CD4-positive, alpha-beta T cell (primary cell): ENCODE measurements at places on chromosomes 12 and 14.

GRCh38 chr12:54596526-54596946 is 8.1 kb upstream of the PPP1R1A start:
- DNase-seq, result peak; percentile 12

DNA sequence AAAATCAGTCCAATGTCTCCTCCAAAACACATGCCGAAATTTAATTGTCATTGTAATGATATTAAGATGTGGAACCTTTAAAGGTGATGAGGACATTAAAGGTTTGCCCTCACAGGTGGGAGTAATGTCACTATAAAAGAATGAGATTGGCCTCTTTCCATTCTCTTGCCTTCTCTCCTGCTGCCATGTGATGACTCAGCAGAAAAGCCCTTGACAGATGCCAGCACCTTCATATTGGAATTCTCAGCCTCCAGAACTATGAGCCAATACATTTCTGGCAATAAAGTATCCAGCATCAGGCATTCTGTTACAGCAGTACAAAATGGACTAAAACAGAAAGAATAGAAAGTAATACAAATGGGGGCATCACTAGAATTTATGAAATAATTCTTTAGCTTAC is 609.7 kb downstream of the SLC16A7 start:
- DNase-seq, result no peak

DNA sequence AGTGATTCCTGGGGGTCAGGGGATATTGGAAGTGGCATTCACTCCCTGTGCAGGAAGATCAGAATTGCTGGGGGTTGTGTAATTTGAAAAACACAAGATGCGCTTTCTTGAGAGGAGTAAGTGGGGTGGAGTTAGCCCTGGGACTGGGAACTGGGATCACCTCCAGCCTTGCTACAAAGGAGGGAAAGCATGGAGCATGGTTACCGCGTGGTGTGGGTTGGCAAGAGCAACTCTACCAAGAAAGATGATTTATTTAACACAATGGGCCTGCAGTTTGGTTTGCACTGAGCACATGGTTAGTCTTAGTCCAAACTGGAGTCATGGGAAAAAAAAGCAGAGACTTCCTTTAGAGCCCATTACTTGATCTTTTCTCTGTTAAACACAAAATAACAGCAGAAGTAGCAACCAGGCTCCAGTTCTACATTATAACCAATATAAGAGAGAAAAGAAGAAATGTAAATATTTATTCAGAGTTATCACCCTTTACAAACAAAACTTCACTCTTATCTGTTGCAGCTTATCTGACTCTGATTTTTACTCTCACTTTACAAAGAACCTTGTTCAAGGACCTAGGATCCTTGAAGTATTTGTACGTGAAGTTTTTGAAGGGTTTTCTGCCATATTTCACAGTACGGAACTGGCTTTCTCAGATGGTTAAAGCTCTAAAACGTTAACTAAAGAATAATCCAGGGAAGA is 2.1 kb upstream of the NIN start:
- DNase-seq, result no peak

- no peak for DNase-seq
Measured at GRCh38 chr12:15767301-15767700, 21.9 kb downstream of the EPS8 start.

DNA sequence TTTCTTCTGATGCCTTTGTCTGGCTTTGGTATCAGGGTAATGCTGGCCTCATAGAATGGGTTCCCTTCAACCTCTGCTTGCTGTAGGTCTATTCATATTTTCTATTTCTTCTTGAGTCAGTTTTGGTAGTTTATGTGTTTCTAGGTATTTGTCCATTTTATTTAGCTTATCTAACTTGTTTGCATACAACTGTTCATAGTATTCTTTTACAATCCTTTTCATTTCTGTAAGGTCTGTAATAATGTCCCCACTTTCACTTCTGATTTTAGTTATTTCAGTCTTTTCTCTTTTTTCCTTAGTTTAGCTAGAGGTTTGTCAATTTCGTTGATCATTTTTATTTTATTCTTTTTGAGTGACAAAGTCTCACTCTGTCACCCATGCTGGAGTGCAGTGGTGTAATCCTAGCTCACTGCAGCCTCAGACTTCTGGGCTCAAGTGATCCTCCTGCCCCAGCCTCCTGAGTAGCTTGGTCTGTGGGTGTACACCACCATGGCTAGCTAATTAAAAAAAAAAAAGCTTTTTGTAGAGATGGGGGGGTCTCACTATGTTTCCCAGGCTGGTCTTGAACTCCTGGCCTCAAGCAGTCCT is 11.7 kb downstream of the TTLL5 start:
- DNase-seq, result no peak

DNA sequence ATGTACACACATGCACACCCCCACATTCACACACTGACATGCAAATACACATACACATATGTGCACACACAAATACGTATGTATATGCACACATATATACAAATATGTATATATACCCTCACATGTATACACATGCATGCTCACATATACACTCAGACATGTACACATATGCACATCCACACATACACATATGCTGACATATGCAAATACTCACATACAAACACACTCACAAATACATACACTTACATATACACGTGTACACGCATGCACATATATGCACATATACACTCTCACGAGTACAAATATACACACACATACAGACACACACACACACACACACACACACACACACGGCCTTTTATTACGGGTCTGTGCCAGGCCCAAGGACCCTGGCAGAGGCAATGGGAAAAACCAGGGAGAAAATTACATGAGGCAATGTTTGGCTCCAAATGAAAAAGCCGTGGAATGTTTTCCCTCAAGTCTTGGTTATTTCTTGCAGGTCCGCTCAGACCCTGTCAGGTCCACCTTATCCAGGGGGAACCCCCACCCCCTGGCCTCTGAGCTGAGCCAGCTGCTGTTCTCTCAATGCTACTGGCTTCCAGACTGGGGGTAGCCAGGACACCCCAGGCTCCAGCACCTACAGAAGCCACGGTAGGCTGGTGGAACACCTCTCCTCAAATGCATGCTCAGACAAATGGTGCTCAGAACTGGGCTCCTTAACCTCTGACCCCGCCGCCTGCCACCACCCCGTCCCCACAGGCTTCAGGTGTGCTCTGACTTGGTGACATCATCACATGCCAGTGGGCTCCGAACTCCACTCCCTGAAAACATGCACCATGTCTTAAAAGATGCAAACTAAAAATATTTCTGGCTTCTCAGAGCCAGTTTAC is 54.7 kb downstream of the BCL11B start:
- no peak for DNase-seq

DNA sequence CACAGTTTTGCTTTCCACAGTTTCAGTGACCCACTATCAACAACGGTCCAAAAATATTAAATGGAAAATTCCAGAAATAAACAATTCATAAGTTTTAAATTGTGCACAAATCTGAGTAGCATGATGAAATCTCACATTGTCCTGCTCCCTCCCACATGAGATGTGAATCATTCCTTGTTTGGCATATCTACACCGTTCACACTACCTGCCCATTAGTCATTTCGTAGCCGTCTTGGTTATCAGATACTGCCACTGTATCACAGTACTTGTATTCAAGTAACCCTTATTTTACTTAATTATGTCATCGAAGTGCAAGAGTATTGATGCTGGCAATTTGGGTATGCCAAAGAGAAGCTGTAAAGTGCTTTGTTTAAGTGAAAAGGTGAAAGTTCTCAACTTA is 145.3 kb downstream of the SLC5A8 start:
- no peak for DNase-seq

GRCh38 chr12:66500091-66500490 is 178.8 kb downstream of the GRIP1 start:
- no peak for DNase-seq

- no peak for DNase-seq
Measured at GRCh38 chr14:53710615-53711014, 246.0 kb downstream of the BMP4 start.

GRCh38 chr12:2552000-2552756 is 242.6 kb upstream of the FKBP4 start:
- no peak for DNase-seq

GRCh38 chr14:24845851-24846250 is 204.1 kb downstream of the STXBP6 start:
- DNase-seq, result no peak

DNA sequence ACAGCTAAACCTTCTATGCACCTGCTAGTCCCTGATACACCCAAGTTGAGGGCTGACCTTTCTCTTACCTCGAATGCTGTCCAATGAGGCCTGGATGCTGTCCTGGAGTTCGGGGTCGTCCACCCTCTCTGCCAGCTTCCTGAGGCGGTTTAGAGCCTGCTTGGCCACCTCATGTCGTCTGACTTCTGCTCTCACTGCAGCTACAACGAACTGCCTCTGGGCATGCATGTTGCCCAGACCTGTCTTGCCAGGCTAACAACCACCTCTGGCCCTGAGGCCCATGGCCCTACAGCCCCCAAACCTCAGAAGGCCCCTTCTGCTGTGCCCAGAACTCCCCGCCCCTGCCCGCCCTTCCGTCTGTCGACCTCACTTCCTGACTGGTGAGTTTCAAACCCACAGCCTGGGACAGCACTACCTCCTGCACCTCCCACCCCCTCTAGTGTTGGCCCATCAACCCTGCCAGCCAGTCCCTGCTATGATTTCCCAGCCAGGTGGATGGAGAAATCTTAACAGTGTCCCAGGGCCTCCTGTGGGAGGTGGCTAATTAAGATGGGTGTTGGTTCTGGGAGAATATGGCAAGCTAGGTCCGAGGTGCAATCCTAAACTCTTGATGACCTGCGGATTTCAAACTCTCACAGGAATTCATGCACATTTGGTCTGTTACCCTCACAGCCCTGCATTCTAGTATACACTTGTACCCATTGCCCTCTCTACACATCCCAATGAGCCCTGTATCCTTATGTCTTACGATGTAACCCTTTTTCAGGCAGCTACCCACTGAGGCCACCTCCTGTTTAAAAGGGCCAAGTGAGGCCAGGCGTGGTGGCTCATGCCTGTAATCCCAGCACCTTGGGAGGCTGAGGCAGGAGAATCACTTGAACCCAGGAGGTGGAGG is 2.7 kb upstream of the TSPAN31 start:
- peak; percentile 75 for DNase-seq

- DNase-seq, result peak; percentile 31
Measured at GRCh38 chr12:105935981-105936380, 202.8 kb downstream of the NUAK1 start.

DNA sequence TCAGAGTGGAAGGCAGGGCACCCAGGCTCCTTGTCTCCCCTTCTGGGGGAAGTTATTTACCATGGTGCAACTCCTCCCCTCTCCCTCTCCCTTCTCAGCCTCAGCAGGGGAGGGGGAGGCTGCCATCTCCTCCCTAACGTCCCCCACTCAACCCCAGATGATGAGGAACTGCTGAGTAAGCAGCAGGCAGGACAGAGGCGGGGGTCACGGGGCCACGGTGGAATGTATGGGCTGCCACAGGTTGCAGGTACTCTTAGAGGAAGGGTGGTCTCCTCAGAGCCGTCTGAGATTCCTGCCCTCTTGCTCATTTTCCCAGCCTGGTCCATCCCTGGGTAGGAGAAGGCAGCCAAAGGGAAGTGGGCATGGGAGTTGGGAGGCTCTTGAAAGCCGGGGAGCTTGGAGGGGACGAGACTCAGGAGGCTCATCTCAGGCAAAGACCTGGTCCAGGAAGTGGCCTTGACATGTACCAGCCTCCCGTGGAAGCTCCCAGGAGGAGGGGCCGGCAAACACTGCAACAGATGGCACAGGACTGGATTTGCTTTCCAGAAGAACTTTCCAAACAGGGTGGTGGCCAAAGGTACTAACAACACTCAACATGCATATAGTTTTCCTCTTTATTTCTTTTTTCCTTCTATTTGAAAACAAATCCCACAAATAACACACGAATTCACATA is 19.0 kb downstream of the RIN3 start:
- no peak for DNase-seq

DNA sequence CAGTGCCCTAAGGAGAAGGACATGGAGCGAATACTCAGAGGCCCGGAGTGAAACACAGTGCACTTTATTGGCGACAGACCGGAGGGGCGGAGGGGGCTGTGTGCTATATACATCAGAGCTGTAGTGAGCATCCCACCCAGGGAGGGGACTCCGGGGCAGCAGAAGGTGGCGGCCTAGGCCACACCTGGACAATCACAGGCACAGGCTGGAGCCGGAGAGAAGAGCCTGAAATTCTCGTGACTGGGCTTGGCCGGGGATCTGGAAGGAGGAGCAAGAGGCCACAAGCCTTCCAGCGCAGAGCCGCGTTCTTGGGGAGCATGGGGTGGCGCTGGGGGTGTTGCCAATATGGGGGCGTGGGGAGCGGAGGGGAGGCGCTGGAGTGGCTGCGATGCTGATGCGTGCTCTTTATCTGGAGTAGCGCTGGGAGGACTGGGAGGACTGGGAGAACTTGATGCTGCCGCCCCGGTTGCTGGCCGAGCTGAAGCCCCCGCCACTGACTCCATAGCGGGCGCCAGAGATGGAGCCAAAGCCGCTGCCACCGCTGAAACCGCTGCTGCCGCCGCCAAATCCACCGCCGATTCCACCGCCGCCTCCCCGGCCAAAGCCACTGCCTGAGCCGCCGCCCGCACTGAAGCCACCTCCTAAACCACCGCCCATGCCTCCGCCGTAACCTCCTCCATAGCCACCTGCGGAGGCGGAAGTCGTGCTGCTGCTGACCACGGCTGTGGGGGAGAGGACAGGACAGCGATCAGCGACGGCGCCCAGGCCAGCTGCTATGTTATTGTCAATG is 6.1 kb downstream of the KRT3 start:
- no peak for DNase-seq

GRCh38 chr12:111942557-111942956 is 70.4 kb downstream of the TMEM116 start:
- no peak for DNase-seq

GRCh38 chr12:14138495-14138894 is 157.1 kb upstream of the GRIN2B start:
- no peak for DNase-seq

GRCh38 chr14:64438181-64438841 is 27.0 kb upstream of the AKAP5 start:
- peak; percentile 12 for DNase-seq

GRCh38 chr14:104655128-104655848 is 34.1 kb upstream of the INF2 start:
- no peak for DNase-seq

- no peak for DNase-seq
Measured at GRCh38 chr12:116376354-116377193, 99.1 kb upstream of the MED13L start.

- DNase-seq, result no peak
Measured at GRCh38 chr12:15868186-15868585, 14.0 kb upstream of the STRAP start.

- no peak for DNase-seq
Measured at GRCh38 chr14:97298331-97298730, 501.1 kb downstream of the VRK1 start.

DNA sequence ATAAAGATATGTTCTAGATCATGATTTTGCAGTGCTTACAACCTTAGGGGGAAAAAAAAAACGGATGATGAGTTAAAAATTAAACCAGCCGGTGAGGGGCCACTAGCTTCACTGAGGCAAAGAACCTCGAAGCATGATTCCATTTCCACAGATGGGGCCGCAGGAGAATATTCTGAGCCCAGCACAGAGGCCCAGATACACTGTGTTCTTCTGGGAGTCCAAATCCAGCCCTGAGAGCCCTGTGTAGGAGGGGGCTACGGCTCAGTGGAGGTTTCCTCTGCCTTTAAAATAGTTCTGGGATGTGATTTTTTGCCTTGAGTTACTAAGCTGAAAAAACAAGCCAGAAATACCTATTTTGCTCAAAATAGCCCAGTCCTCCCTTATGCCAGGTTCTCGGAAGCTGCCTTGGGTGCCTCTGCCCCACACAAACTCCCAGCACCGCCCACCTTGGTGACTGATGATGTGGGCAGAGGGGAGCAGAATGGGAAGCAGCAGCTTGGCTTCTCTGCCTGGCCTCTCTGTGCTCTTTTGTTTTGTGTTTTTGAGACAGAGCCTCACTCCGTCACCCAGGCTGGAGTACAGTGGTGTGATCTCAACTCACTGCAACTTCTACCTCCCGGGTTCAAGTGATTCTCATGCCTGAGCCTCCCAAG is 105.4 kb upstream of the BCL2L14 start:
- no peak for DNase-seq

GRCh38 chr12:162467-163307 is 51.3 kb downstream of the SLC6A12 start:
- DNase-seq, result no peak
